Body of pancreas (tissue), 4 donors: ENCODE measurements at places on chromosomes 16 and 17. TPM values are rescaled to one million over a fixed set of nuclear protein-coding genes. Genes with fewer than 3 reads are reported as not detected.

PAM16 gene
- total RNA-seq: 27.7 TPM

HBM gene
- total RNA-seq: not detected

NOD2 gene
- 0.33 TPM for total RNA-seq

HSPB9 gene
- total RNA-seq: 1.8 TPM

CCL22 gene
- total RNA-seq: not detected

ITGAD gene
- not detected for total RNA-seq

ALOX12B gene
- not detected for total RNA-seq

MYBBP1A gene
- total RNA-seq: 37.9 TPM

ZG16 gene
- 0.99 TPM for total RNA-seq

EME1 gene
- not detected for total RNA-seq

CCDC92B gene
- total RNA-seq: 0.26 TPM

C17orf78 gene
- total RNA-seq: not detected

RPL38 gene
- 156 TPM for total RNA-seq

ZPBP2 gene
- not detected for total RNA-seq

SSTR5 gene
- 2.3 TPM for total RNA-seq

HBZ gene
- total RNA-seq: not detected

TP53TG3C gene
- total RNA-seq: not detected

ABCC1 gene
- total RNA-seq: 12.7 TPM

DYNLRB2 gene
- not detected for total RNA-seq

POLR3E gene
- total RNA-seq: 52.1 TPM

TMEM204 gene
- 25.1 TPM for total RNA-seq

RCVRN gene
- total RNA-seq: not detected

FNDC8 gene
- not detected for total RNA-seq

ATF7IP2 gene
- total RNA-seq: 15.8 TPM

GLP2R gene
- 4.7 TPM for total RNA-seq

CNGB1 gene
- total RNA-seq: not detected

FOXF1 gene
- total RNA-seq: 0.52 TPM
